ENCODE measurements at places on chromosomes 6 and 20.
A peak's percentile ranks its signal among the peaks of the same experiment; 100 is the strongest.

GRCh38 chr6:4563156-4563555 lies 213.0 kb upstream of the CDYL start:
- DNase-seq, result no peak

- no peak for DNase-seq
These were observed 305.5 kb downstream of the SLC35F1 start for GRCh38 chr6:118212451-118213173.

DNA sequence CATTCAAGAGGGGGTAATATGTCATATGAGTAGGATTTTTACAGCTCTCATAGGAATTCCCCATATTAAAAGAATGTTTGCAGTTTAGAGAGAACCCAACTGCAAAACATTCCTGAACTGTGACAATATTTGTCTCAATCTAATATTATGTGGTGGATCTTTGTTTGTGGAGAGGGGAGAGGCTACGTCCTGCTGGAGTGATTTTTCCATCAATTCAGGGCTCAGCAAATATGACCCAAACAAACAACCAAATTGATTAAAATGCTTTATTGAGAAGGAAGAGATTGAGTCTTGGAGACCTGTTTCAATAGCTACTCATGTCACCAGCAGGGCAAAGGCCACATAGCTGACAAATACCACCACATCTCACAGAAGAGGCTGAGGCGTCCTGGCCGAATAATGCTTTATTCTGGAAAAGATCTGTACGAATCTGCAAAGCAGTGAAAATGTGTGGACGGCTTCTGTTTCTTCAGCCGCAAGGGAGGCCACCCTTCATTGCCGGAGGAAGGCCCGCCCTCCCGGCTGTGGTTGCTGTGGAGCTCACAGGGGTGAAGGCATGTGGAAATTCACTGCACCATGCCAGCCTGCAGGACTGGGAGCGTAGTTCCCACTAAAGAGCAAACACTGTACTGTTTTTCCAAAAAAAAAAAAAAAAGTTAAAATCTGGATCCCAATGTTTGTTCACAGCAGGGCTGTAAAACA lies 89.7 kb upstream of the QKI start:
- peak; percentile 47 for DNase-seq

DNA sequence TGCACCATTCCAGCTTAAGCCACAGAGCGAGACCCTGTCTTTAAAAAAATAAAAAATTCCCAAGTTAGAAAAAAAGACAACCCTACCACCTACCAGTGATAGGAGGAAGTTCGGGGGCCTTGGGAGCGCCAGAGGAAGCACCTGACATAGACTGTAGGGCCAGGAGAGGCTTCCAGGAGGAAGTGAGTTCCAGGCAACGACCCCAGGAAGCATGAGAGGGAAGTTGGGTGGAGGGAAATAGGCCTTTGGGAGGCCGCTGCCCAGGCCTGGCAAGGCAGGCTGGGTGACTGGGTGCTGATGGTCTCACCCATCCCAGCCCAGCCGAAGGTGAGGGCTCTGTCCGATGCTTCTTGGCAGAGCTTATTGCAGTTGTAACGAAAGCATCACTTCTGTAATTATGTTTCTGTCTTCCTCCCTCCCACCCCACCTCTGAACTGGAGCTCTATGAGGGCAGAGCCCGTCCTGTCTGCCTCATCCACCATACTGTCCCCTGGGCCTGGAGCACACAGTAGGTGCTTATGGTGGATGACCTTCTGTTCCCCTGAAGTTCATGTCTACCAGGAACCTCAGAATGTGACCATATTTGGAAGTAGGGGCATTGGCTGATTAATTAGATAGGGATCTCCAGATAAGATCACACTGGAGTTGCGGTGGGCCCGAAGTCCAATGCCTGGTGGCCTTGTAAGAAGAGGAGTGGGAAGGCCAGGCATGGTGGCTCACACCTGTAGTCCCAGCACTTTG lies 54.1 kb downstream of the UBE2V1 start:
- no peak for DNase-seq
